ENCODE measurements at places on chromosomes 2 and 18.

DNA sequence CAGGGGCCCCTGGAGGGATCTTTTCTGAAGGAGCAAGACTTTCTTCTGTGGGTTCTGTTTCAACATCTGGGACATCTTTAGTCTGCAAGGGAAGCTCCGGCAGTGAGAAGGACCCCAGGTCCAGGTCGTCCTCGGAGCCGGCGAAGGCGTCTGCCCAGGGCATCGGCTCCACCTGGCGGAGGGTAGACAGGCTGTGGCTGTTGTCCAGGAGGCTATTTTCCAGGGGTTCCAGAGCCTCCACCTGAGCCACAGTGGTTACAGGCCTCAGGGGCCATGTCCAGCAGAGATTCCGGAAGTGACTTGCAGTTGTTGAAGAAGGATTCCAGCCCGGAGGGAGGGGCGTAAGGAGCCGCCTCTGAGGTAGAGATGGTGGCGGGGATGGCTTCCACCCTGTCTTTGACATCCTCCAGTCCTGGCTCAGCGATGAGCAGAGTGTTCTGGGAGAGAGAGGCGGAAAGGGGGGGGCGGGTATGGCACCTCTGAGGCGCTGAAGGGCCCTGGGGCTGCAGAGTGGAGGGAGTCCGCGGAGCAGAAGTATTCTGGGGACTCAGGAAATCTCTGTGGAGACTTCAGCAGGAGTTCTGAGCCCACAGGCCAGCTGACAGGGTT is 891.3 kb upstream of the LRRTM1 start:
- no peak for DNase-seq

GRCh38 chr2:46530639-46531038 is 51.3 kb downstream of the TMEM247 start:
- DNase-seq = no peak

DNA sequence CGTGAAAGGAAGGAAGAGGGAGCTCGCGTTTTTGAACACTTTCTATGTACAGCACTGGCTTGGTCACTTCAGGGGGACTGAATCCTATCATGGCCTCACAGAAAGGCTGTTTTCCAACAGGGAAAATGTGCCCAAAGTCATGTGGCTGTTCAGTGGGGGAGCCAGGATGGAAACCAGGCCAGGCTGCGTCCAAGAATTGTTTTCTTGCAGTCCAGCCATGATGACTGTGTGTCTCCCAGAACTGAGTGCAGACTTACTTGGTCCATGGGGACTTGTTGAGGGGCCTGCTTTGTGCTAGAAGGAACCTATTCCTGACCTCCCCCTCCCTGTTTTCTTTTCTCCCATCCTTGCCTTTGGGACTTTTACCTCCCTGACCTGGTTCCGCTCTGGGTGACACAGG is 46.9 kb downstream of the EMILIN2 start:
- DNase-seq = no peak

GRCh38 chr2:160073284-160073888 is 11.0 kb upstream of the PLA2R1 start:
- no peak for DNase-seq

- DNase-seq = no peak
Measured at GRCh38 chr18:59340312-59340711, 18.8 kb downstream of the LMAN1 start.

- no peak for DNase-seq
Measured at GRCh38 chr2:154707994-154708575, 9.6 kb downstream of the KCNJ3 start.

GRCh38 chr2:42084231-42084671 is 36.4 kb downstream of the PKDCC start:
- no peak for DNase-seq

DNA sequence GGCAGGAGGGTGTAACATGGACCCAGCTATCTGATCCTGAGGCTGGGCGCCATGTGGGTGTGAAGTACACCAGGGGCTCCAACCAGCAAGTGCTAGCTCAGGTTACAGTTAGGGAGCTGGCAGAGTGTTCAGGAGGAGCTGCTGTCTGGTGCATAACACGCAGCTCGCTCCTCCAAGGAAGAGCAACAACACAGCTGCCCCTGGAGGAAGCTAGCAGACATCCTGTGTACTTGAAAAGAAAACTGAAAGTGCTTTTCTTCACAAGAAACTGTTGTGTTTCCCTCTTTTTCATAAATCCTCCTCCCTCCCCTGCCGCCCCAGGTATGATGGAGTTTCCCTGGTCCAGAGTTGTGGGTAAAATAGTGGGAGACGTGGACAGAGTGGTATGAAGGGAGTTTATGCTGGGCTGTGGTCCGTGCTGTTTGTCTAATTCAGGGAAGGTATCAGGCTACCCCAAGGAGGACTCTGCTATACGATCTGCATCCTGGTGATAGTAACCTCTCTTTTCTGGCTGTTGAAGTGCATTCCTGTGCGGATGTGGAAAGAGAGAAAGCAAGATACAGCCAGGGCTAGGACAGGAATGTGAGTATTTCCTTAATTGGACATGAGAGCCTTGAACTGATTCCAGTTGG is 6.1 kb upstream of the LBH start:
- DNase-seq = no peak

- DNase-seq = no peak
Measured at GRCh38 chr2:211085056-211085680, 528.8 kb downstream of the CPS1 start.

GRCh38 chr2:101116348-101116747 is 34.8 kb downstream of the TBC1D8 start:
- DNase-seq = no peak

GRCh38 chr2:46814160-46814961 is 101.2 kb downstream of the MCFD2 start:
- DNase-seq = no peak

GRCh38 chr2:150204451-150204850 is 283.0 kb downstream of the RND3 start:
- DNase-seq = peak; percentile 52

DNA sequence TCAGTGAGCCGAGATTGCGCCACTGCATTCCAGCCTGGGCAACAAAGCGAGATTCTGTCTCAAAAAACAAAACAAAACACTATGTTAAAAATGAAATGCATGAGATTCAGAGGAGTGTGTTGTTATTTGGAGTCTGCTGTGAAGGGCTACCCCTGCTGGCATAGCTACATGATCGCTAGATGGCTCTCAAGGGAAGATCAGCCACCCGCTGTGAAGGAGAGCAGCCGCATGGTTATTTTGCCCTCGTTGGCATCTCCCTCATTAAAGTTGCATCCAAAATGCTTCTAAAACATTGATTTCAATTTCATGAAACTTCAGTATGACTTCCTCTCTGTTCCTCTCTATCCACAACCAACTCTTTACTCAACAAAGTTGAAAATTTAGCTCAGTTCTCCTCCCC is 54.8 kb upstream of the NDUFV2 start:
- no peak for DNase-seq

- DNase-seq = no peak
Measured at GRCh38 chr2:231966886-231967285, 5.4 kb downstream of the DIS3L2 start.

- DNase-seq = no peak
Measured at GRCh38 chr2:59295524-59296162, 1054.5 kb upstream of the FANCL start.

DNA sequence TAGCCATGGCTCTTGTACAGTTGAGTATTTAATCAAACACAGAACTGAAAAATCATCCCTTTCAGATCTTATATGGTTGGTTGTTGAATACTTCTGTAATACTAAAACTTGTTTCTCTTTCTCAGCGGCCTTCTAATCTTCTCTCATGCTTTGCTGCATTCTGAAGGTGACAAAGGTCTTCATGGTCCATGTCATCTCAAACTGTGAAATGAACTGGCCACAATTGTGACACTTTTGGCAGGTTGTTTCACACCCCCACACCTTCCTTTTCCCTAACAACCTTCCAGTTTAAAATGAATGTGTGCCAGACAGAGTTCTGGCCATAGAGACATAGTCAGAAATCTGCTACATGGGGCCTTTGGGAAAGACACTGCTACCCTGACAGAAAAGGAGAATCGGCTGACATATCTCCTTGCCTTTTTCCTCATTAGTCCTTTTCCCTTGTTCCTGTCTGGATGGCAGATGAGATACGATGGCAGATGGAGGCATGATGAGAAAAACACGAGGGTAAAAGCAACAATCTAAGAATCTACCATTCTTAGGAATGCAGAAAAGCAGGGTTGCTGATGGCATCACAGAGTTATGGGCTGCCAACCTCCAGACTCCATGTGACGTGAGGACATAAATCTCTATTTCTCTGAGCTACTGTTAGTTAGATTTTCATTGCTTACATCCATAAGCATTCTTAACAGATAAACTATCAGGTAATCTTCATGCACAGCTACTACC is 106.5 kb downstream of the PIGN start:
- DNase-seq = no peak

GRCh38 chr2:127313406-127313805 is 19.5 kb upstream of the ERCC3 start:
- DNase-seq = no peak

DNA sequence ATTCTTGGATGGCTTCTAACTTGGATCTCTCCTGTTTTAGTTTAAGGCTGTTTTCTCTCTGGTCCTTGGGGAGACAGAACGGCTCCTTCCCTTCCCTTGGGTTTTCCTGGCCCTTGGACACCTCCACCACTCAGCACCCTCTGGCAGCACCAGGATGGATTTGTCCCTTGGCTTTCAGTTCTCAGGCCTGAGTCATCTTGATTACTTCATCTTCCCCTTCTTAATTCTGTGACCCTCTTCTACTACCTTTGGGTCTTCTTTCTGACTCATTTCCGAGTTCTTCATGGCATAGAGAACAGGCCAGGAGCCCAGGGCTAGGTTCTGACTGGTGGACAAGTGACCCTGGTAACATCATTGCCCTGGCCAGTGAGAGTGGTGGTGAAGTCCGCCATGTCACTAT is 14.9 kb downstream of the IGFBP2 start:
- no peak for DNase-seq

DNA sequence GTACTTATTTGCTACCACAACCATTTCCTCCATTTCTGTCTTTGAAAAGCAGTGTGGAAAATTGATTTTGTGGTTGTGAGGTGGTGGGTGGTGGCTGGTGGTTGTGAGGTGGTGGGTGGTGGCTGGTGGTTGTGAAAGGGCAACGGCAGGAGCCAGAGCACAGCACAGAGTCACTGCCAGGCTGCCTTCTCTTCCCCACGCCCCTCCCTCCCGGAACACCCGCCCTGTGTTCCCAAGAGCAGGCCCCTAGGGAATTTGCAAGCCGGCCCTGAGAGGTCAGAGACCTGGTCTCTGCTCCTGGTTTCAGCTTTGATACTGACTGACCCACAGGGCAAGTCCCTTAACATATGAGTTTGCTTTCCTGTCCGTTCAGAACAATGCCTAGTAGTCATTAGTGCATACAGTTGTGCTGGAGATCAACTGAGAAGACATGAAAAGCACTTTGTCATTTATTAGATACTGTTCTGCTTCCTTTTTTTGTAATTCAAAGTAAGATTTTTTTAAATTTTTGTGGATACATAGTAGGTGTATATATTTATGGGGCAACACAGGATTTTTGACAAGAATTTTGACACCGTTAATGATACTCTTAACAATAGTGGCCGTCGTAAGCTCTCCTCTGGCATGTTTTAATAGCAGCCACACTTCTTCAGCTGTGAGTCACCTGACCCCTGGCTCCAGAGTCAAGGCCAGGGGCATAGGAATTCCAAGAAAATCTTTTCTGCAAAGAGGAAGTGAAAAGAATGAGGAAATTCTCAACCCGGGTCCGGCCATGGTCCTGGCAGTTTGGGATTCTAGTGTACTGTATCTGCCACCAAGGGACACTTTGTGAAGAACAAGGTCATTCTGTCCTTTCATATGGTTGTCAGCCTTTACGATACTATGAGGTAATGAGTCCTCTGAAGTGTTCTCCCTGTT is 53.2 kb downstream of the ITGA6 start:
- DNase-seq = no peak

GRCh38 chr2:33146102-33146501 is 199.3 kb downstream of the LTBP1 start:
- DNase-seq = no peak

DNA sequence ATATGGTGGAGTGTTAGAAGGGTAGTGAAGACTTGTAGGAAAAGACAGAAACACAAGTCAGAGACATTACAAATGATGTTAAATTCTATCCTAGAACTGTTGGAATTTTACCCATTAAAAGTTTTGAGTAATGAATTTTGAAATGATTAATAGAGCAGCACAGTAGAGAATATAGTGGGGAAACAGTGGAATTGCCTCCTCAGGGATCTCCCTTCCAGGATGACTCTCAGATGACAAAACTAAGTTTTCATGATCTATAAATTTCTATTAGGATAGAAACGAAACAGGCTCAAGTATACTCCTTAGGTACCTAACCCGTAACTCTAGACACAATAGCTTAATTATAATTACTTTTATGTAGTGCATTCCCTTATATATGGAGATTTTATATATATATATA is 86.7 kb downstream of the DPP4 start:
- DNase-seq = no peak

DNA sequence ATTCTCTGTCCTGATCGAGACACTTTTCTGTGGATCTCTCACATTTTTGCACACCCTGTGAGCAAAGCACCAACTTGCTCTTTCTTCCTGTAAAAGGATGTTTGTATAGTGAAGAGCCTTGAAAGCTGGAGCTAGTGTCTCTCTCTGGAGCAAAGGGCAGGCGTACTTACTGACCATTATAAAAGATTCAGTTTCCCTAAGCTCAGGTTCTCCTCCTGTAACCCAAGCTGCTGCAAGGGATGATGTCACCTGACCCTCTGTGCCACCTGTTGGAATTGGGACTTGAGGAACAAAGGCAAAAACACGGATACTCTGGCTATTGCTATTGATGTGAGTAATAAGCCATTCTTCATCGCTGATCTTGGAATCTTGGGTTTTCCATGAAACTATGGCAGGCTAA is 52.6 kb upstream of the NEMP2 start:
- no peak for DNase-seq

GRCh38 chr18:43800584-43800983 is 523.3 kb upstream of the SYT4 start:
- DNase-seq = no peak

DNA sequence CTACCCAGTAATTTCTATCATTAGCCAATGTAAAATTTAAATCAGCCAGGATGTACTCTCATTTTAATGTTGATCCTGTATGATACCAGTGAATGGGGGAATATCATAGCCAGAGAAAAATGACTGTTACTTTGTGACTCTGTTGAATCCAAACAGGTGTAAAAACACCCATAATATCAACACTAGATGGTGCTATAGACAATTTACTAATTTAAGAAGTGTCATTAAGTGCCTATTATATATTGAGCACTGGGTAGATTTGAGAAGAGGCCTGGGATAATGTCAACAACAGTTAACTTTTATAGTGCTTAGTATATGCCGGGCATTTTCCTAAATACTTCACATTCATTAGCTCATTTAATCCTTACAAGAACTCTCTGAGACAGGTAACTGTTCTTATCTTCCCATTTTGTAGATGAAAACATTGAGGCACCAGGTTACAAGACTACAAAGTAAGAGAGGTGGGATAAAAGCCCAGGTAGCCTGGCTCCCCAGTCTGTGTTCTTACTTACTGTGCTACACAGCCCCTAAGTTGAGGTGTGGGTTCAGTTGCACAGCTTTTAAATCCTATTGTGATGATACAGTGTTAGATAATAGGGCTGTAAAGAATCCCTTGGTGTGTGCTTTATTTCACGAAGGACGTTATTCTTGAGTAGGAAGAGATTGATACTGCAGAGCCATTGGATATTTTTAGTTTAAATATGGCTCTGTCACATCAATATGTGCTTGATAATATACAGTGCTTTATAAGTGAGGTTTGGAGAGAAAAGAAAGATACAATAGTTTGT is 325.5 kb downstream of the AGPS start:
- DNase-seq = no peak

GRCh38 chr2:58620896-58621295 is 379.8 kb upstream of the FANCL start:
- DNase-seq = no peak
